Right renal pelvis (tissue), 4 donors: ENCODE measurements at places on chromosomes 16 and 17.

- no peak for DNase-seq
Measured at GRCh38 chr16:75281826-75282225, 30.4 kb upstream of the BCAR1 start.

- DNase-seq, result no peak
Measured at GRCh38 chr17:50170662-50171370, 5.0 kb downstream of the SGCA start.

- no peak for DNase-seq
Measured at GRCh38 chr17:44757045-44757917, 1.5 kb upstream of the ADAM11 start.

DNA sequence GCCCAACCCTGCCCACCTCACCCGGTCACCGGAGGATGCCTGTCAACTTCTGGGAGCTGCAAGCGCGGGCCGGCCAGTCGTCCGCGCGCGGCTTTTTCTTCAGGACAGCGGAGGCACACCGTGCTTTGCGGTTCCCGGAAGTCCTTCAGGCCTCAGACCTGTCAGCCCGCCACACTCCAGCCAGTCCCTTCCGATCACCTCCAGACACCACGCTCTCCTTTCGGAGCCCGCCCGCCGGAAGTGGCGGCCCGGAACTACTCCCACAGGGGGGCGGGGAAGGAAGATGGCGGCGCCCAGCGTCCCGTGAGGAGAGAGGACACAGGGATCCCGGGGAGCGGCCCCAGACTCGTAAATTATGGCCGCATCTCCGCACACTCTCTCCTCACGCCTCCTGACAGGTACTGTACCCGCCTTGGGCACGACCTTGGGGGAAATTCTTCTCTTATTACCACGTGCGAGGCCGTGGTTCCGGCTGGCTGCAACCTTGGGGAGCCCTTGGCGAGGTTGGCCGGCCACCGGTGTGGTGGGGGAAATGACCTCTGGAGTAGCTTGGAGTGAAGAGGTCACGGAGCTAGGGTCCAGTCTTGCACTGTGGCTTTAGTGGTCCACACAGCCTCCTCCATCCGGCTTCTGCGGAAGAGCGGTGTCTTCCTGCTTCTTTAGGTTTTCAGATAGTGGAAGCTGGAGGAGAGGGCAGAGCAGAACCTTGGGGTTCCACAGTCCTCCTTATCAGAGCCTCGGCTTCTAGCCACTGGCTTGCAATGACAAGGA is at the start of gene COX10:
COX10 (plus strand) TSS at position 254 of the 771 bp plus-strand sequence; CDS start at position 356, 102 bp downstream.
- DNase-seq, result peak; percentile 77

- DNase-seq, result no peak
Measured at GRCh38 chr17:27473748-27474609, 17.7 kb downstream of the KSR1 start.

GRCh38 chr16:82522026-82522425 is 104.7 kb upstream of the CDH13 start:
- DNase-seq, result no peak
